ENCODE measurements at places on chromosomes 6 and 20.

DNA sequence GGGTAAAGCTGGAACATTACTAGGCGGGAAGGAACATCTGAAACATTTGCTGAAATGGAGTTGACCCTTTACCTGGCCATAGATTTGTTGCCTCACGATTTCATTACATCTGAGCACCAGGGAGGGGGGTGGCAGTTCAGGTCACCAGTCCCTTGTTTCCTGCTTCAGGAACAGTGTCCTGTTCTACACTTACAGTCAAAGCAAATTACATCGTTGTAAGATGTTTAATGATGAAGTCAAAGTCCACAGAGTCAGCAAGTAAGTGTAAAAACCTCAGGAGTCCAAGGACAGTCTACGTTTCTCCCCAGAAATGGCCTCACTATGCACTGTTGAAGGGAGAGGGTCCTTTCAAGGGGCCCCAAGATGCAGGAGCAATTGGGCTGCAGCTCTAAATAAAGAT, 8.9 kb upstream of the MICB start:
- DNase-seq, result no peak

DNA sequence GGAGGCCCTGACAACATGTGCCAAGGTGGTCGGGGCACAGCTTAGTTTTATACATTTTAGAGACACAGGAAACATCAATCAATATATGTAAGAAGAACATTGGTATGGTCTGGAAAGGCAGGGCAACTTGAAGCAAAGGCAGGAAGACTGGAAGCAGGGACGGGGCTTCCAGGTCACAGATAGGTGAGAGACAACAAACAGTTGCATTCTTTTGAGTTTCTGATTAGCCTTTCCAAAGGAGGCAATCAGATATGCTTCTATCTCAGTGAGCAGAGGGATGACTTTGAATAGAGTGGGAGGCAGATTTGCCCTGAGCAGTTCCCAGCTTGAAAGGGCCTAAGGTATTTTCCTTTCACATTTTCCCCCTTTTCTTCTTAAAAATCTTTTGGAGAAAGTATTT, 311.0 kb upstream of the RGS17 start:
- no peak for DNase-seq

- DNase-seq, result no peak
These were observed 65.0 kb downstream of the TOX2 start for GRCh38 chr20:43979576-43980105.

DNA sequence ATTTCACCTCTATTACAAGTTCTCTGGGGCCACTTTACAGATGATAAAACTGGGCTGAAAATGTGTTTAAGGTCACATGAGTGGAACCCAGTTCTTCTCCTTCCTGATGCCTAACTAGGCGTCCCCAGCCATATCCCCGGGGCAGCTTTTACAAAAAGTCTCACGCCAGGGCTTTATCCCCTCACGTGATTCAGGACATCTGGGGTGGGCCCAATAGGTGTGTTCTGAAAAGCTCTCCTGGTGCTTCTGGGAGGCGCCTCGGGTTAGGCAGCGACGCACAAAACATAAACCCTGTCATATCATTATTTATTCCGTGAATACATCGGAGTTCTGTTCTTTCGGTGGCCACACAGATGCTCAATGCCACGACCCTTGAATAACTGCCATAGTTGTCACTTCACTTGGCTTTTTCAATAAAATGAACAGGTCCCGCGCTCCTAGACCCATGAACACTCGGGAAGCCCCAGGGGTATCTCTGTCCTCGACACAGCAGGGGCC, 32.1 kb downstream of the SF3B5 start:
- DNase-seq, result no peak

DNA sequence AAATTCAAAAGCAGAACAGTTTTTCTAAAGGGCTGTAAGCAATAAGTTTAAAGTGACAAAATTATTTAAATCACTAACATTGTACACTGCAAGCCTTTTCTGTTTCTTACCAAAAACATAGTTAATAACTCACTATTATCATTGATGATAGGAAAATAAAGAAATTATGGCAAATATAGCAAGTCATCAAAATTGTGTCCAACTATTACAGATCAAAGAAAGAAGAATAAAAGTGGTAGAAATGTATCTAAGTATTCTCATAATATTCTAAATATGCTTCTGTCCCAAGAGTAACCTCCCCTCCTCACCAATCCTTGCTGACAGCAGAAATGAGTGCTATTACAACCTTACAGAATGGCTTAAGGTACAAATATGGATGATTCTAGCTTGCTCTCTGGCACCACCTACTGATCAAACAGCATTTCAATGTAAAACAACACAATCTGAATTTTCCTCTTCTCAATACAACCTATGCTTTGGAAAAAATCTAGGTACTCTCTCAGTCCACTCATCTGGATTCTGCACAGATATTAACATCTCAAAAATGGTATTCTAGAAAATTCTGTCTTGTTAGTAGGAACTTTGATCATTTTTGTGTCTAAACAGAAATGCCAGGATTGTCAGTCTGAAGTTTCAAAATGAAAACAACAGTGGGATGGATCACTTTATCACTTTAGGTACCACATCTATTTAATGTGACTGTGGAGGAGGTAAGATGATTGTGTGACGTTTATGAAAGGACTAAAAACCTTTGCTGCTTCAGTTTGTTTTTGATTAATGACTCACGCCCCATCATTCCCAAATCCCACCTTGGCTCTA, 40.9 kb downstream of the ZFP64 start:
- no peak for DNase-seq

- no peak for DNase-seq
These were observed 367.3 kb upstream of the EPHA7 start for GRCh38 chr6:93786474-93787330.

- DNase-seq, result no peak
These were observed 88.0 kb upstream of the RPS6KA2 start for GRCh38 chr6:166715065-166715464.

DNA sequence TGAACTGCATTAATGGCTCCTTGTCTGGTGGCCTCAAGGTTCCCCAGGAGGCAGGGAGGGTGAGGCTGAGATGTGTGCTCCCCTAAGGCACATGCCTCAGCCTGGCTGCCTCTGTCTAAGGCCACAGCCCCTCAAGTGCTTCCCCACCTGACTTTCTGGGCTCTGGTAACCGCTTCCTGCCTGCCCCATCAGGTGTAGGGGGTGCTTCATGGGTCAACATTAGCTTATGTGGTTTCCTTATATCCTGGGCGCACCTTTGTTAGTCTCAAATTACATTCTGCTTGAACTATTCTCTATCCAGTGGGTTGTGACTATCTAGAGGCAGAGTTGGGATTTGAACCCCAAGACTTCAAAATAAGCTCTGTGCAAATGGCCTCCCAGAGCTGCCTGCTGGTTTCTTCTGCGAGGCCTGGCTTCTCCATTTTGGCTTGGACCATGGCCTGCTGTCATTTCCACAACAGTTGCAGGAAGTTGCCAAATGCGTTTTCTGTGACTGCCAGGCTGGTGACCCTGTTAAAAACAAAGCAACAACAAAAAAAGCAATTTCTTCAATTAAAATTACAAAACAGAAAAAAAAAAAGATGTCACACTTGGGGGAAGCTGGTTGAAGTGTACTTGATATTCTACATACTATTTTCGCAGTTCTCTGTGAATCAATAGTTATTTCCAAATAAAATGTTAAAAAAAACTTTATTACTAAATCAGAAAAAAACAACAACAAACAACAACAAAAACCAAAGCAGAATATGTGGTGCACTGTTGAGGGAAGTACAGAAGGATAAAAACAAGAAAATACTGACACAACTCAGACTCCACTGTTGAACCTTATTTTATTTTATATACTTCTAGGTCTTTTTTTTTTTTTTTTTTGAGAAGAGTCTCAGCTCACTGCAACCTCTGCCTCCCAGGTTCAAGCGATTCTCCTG, 20.0 kb upstream of the ZNFX1 start:
- no peak for DNase-seq

- DNase-seq, result no peak
These were observed 72.3 kb upstream of the SMLR1 start for GRCh38 chr6:130754786-130755367.

- no peak for DNase-seq
These were observed 42.0 kb upstream of the BPIFA2 start for GRCh38 chr20:33125983-33126382.

All from stimulated activated CD8-positive, alpha-beta memory T cell treated with anti-CD3 and anti-CD28 coated beads, Interleukin-7, amount 100 ng/mL, for 1 hour (primary cell).